ENCODE measurements at places on chromosomes 7 and 10.

GRCh38 chr10:32156031-32156495 lies 99.8 kb upstream of the KIF5B start:
- no peak for DNase-seq

DNA sequence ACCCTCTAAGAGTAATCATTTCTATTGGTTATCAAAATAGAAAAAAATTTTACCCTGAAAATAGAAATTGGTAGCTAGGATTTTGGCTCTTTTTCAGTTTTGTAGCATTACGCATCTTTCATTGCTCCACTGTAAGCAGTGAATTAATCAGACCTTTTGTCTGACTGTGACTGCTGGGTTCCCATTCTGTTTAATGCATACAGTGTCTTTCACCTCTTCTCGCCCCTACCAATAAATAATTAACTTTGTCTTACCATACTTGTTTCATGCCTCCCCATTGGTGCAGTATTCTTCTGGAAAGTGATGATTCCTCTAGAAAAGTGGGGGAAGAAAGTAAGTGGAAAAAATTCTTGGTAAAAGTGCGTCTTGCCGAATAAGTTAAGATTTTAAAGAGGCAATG lies 73.2 kb downstream of the AP3M1 start:
- DNase-seq, result no peak

- DNase-seq, result peak; percentile 51
Measured at GRCh38 chr10:15348579-15348978, 22.5 kb downstream of the FAM171A1 start.

- DNase-seq, result no peak
Measured at GRCh38 chr10:110483633-110484032, 14.1 kb upstream of the DUSP5 start.

DNA sequence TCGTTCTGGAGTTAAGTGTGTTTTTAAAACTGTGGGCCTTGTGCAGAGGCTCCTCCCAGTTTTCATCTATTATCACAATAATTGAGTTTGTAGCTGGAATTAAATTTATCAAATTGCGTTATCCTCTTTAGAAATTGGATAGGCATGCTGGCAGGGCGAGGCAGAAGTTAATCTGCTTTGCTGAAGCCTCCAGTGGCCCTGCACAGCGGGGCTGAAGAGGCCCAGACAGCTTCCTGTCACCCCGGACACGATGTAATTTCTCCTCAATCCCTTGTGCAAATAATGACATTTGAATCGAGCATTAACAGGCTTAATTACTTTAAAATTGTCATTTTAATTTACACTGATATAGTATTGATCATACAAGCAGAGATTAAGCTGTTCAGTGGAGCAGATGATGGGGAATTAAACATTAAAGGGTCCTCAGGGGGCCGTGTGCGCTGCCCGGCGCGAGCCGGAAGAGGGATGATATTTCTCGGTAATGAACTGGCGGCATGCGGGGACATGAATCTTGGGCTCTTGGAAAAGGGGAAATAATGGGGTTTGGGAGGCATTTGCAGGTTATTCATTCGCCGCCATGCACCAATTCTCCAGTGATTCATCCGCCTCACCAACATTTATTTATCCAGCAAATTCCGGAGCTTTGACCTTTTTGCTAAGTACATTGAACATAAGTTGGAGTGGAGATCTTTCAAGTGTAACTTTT lies 118.5 kb downstream of the NKX6-2 start:
- DNase-seq, result no peak

DNA sequence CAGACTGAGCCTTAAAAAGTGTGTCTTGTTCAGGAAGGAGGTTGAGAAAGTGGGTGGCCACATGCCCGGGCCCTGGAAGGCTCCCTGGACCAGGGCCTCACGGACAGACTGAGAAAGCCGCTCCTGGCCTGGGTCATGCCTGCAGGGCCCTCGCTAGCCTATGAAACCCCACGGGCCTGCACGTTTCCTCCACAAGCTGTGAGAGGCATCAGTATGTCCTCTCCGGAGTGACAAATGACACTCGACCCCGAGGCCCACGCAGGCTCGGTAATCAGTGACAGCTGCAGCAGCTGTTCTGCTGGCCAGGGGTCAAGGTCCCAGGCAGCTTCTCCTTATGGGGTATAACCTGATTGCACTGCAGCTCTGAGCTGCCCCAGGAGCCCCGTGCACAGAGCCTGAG lies 47.6 kb downstream of the ASB13 start:
- no peak for DNase-seq

DNA sequence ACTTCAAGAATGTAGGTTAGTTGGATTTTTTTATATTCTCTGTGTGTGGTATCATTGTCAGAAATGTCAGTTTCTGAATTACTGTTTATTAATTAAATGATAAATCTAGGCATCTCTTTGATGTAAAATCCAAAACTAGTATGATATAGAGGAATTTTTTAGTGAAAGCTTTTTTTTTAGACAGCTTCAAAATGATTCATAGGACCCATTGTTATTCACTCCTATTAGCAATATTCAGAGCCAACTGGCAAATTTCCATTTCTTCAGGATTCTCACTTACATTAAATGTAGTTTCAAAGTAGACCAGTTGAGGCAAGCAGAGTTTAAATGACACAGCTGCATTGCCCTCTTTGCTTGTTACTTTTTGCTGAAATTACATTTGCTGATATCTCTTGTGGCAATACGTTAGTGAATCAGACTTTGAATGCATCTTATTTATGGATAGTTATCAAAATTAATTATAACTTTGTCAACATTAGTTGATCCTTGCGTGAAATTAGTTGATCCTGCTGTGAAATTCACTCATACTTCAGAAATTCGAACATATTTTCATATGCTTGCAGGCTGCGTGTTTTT lies 20.3 kb downstream of the ZNF277 start:
- DNase-seq, result no peak

DNA sequence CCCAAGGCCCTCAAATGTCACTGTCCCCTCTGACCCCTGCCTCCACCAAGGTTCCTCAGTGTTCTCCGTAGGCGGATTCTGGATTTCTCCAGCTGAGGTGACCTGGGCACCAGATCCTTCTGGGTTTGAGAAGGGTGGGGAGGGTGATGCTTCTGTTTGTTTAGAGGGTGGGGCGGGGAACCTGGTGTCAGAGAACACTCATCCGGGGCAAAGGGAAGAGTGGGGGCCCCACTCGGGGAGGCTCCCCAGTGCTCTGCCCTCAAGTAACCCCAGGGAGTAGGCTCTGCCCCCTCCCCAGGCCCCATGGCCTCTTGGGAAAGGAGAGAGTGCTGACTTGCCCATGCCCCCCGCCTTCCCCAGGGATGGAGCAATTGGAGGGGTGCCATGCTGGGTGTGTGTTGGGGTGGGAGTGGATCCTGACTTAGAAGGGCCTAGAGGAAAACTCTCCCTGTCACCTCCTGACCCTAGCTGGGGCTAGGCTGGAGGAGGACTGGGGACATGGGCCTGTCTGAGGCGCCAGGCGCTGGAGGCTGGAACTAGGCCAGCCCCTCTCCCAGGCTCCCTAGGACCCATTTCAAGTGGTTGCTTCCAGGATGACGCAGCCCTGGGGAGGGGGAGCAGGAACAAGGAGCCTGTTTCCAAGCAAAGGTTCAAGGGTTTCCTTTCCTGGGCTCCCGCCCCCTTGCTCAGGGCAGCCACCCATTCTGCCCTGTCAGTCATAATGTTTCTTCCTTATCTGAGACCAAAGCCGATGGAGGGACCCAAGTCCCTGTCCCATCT lies 27.9 kb downstream of the KAZALD1 start:
- no peak for DNase-seq

DNA sequence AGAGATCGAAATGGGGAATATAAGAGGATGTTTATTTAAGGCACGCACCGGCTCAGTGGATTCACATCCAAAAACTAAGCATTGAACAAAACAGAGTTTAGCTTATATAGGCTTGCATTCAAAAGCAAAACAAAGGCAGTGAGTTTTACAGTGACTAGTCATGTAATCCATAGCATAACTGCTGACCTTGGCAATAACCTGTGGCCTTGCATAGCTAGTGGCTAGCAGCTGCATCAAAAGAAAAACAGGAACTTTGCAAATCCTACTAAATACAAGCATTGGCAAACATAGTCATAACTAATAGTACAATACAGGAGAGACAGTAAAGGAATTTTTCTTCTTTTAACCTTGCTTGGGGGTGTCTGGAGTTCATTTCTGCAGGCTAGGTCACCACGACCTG lies 9.7 kb upstream of the ZNF485 start:
- DNase-seq, result no peak

GRCh38 chr10:47419421-47419820 lies 35.3 kb upstream of the ZNF488 start:
- no peak for DNase-seq

DNA sequence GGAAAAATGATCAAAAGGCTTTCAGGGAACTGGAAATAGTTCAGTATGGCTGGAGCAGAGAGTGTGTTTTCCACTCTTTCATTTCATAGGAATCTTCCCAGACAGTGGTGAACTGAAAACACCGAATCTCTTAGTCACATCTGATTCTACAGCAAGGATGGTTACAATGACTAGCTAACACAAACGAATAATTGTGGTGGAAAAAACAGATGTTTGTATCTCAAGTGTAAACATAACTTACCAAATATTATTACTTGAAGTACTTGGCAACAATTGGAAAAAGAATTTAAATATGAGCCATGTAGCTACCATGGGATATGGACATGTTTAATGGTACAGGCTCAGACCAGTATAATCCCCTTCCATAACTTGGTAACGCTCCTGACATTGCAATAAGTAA lies 21.1 kb upstream of the BPGM start:
- no peak for DNase-seq

- DNase-seq, result no peak
Measured at GRCh38 chr10:58291538-58292174, 22.7 kb downstream of the CISD1 start.

DNA sequence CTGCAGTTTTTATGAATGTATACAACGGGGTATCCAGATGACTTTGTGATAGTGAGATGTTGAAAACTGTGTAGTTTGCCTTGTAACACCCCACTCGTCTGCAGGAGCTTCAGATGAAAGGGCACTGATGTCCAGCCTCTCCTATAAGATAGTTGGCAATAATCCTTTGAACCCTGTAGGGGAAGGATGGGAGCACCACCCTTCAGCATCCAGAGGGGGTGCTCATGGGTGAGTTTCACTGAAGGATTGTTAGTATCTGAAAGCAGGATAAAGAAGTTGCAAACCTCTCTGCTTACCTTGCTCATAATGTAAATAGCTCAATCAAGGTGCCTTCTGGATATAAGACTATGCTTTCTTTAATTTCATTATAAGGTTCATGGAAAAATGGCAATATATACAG lies 201.5 kb downstream of the TMEM178B start:
- DNase-seq, result no peak

DNA sequence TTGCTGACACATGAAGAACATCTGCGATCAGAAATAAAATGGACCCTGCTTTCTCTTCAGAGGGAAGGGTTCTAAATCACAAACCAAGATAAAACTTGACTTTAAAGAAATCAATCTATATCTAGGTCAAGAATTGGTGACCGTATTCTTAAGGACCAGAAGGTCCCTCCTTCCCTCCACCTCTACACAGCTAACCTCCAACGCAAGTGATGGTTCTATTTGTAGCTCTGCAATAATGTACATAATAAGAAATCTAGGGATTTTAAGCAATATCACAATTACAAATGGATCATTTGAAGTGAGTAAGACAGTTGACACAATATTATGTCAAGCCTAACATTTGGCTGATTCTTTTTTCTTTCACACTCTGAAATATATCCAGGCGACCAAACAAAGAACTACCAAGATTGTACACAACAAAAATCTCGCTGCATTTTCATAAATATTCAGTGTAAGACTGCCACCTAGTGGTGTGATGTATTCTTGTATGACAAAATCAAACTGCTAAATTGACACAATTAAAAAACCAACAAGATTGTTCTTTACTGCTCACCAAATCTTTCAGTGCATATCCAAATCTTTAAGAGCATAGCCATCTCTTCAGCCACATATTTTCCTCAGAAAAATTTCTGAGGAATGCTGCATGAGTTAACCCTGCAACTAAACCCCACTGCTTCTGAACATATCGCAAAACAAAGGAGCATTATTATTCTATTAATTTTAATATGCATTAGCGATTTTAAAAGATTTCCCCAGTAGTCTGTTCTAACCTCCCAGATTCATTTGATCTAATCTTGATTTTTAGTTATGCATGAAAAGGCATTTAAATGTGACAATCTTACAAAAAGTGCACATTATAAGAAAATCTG lies 44.5 kb downstream of the ICA1 start:
- no peak for DNase-seq

DNA sequence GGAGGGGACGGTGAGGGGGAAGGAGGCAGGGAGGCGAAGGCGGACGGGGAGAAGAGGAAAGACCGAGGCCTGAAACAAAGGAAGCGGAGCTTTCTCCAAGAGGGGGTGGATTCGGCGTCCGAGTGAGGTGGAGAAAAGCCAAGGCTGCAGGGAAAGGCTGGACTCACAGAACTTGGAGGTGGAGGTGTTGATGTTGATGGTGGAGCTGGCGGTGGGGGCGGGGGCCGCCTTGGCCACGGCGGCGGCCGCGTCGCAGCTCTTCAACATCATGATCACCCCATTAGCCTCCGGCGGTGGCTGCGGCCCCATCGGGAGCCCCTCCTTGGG lies 578 bp downstream of the CACUL1 start:
- DNase-seq, result peak; percentile 28

GRCh38 chr7:157789094-157789493 lies 452.3 kb downstream of the DNAJB6 start:
- DNase-seq, result no peak

DNA sequence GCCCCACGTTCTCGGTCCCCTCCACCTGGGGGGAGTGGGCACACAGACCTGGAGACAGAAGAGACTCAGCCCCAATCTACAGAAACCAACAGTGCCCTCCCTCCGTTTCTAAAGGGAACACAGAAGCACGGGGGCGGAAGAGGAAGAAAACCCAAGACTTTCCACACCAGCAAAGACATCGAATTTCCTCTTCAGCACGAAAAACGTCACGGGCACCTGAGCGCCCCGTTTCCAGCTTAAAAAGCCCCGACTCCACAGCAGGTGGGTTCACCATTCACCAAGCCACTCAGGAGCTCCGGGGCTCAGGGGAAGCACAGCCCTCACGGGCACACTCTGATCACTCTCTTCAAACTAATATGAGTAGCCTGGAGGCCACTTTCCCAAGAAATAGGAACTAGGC lies 19.6 kb downstream of the NUDT1 start:
- DNase-seq, result peak; percentile 21

GRCh38 chr10:33776419-33777070 lies 442.1 kb upstream of the NRP1 start:
- no peak for DNase-seq

All from heart right ventricle (tissue), 16 donors.